ENCODE measurements at places on chromosomes 2 and 18.

- no peak for DNase-seq
Observed at GRCh38 chr2:240704651-240705050, 13.0 kb downstream of the AQP12A start.

DNA sequence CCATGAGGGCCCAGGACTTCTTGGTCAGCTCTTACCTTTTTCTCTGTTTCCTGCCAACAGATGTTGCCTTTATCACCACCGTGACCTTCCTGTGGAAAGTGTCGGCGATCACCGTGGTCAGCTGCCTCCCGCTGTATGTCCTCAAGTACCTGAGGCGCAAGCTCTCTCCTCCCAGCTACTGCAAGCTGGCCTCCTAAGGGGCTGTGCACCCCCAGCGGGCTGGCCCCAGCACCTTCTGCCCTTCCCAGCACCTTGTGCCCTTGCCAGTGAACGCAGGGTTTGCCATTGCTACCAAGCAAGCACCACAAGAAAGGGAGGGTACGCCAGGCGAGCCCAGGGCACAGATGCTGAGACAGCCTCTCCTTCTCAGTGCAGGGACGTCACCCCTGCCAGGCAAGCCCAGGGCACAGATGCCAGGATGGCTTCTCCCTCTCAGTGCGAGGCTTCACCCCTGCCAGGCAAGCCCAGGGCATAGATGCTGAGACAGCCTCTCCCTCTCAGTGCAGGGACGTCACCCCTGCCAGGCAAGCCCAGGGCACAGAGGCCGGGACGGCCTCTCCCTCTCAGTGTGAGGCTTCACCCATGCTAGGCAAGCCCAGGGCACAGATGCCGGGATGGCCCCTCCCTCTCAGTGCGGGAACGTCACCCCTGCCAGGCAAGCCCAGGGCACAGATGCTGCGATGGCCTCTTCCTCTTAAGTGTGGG lies 18.4 kb upstream of the NFATC1 start:
- DNase-seq: no peak

GRCh38 chr2:30026091-30027055 lies 105.0 kb upstream of the ALK start:
- DNase-seq: no peak

DNA sequence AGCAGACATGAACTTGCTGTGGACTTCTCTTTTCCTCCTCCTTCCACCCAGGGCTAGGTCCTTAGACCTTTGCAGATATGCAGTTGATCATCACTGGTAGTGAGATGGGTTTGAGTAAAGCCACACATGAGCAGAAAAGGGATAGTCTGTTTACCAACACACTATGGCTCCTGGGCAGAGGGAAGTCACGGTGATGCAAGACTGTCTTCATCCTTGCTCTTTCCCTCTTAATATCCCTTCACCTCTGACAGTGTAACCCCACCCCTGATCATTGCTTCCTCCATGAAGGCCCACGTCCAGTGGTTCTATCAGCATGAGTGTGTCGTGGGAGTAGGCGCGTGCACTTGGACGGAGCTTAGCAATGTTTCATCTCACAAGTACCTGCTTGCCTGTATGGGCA lies 188.7 kb downstream of the SMAD7 start:
- DNase-seq: no peak

DNA sequence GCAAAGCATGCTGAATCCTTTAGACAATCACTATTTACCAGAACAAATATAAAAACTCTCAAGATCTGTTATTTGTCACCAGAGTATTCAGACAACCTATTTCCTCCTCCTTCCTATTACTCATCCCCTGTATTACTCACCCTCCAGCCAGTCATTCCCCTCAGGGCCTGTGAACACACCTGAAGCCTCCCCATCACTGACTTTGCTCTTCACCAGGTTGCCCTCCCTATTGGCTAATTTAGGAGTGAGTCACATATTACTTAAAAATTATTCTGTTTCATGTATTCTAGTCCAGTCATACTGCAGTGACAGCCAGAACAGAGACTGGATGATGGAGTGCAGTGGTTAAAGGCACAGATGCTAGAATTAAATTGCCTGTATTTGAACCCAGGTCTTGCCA lies 3.7 kb upstream of the ATG16L1 start:
- no peak for DNase-seq

DNA sequence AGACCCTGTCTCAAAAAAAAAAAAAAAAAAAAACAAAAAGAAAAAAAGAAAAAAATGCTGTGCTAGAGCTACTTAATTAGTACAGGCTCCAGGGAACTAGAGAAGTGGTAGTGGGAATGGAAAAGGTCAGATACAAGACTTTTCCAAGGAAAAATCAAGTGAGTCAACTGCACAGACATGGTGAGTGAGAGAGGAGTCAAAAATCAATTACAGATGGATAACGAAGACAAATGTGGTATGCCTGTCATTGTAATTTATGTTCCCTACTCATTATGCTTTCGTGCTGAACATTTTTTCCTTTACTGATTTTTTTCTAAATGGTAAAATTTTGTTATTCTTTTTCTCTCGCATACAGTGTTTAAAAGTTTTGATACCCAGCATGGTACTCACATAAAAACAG lies 111.5 kb downstream of the MDH1 start:
- DNase-seq: no peak

DNA sequence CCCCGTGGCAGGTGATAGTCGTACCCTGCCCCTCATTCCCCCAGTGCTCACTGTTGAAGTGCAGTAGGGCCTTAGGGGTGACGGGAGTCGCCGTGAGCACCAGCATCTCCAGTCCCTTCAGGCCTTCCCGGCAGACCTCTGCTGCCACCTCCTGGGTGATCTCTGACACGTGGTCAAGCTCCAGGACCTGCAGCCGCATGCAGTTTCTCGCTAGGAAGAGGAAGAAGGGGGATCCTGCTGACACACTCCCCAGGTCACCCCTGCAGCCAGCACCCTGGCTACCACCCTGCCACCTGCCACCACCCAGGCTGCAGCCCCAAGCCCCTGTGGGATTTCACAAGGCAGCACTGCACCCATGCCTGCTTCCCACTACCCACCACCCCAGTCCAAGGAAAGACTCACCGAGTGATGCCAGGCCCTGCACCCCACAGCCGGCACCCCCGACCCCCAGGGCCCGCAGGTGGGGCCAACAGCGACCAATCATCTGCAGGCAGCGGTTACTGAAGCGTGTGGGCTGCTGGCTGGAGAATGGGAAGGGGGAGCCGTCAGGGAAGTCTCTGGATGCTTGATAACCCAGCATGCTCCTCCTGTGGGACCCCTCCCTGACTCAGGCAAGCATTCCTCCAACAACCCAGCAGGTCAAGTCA lies 23.8 kb downstream of the FBXO41 start:
- DNase-seq: no peak

- no peak for DNase-seq
Observed at GRCh38 chr2:64114063-64114911, 29.9 kb downstream of the PELI1 start.

GRCh38 chr2:127173057-127173456 lies 47.0 kb downstream of the CYP27C1 start:
- no peak for DNase-seq

- no peak for DNase-seq
Observed at GRCh38 chr2:11009176-11009575, 97.4 kb downstream of the KCNF1 start.

DNA sequence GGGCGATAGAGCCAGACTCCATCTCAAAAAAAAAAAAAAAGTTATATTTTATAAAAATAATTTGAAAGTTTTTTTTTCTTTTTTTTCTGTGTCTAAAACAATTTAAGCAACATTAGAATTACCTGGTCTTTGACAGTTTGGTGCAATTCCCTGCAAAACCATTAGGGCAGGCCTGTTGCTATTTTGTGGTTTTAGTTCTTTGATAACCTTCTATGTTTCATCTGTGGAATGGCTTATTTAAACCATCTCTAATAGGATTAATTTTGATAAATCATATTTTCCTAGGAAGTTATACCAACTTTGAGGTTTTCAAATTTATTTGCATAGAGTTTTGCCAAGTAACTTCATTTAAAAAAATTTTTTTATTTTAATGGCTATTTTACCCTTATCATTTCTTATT lies 141.2 kb upstream of the TWIST2 start:
- DNase-seq: no peak

DNA sequence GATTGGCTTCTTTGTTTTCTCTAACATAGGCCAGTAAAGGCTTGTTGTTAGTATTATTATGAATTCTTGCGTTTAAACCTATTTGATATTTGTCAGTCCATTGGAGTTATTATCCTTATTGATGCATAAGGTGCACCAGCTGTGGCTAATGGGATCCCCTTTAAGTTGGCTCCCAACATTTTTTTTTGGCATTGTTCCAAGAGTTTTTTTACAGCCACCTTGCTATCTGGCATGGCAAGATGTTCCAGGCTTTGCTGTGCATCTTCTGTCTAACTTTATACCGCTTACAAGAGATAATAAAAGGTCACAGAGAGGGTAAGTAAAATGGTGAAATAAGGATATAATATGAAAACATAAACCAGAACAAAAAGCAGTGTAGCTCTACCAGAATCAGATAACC lies 157.5 kb upstream of the TACR1 start:
- DNase-seq: no peak

DNA sequence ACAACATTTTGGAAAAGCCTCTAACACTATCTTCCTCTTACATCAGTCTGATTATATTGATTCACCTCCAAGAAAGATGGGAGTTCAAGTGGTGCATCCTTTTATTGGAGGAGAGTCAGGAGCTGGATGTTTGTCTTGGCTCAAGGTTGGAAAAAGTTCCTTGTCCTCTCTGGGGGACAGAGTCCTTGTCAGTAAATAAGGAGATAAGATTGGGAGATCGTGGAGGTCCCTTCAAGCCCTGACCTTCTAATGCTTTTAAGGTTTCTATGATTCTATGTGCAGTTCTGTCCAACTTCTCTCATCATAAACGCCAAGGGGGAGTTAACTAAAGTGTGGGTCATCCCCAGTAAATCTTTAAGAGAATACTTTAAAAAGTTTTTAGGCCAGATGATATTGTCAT lies 60.9 kb upstream of the CCBE1 start:
- DNase-seq: no peak

GRCh38 chr2:217291259-217291658 lies 431.4 kb upstream of the TNP1 start:
- DNase-seq: no peak

DNA sequence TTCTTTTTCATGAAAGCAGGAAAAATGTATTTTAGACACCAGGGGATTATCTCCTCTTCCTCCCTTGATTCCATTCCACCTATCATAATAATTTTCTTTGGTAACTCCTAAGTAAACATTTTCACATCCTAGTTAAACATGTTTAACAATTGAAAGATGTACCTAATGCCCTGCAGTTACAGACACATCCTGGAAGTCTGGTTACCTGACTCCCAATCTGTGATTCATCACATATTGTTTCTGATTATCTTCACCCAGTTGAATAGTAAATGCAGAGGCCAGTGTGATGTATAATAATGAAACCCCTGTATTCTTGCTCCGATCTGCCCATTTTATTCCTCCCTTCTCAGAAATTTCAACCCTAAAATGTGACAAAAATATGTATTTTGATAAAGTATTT lies 1237.6 kb upstream of the LRRTM1 start:
- DNase-seq: no peak
